ENCODE measurements at places on chromosomes 16 and 17. TPM values are rescaled to one million over a fixed set of nuclear protein-coding genes. Genes with fewer than 3 reads are reported as not detected.

Gene SCGB1C2
- total RNA-seq = not detected

Gene CCL4
- not detected for total RNA-seq

Gene LGALS9B
- total RNA-seq = not detected

Gene CHST6
- 0.16 TPM for total RNA-seq

Gene FADS6
- not detected for total RNA-seq
